ENCODE measurements at places on chromosomes 12 and 14.

- DNase-seq: no peak
These were observed 110.4 kb downstream of the SMOC1 start for GRCh38 chr14:69989622-69990021.

GRCh38 chr14:100784523-100785337 is 41.2 kb upstream of the MEG3 start:
- DNase-seq: no peak

- no peak for DNase-seq
These were observed 7.4 kb downstream of the GTSF1 start for GRCh38 chr12:54465857-54466523.

- DNase-seq: no peak
These were observed 9.9 kb downstream of the STAB2 start for GRCh38 chr12:103596981-103597380.

GRCh38 chr14:65191716-65192115 is 89.4 kb upstream of the MAX start:
- DNase-seq: no peak

DNA sequence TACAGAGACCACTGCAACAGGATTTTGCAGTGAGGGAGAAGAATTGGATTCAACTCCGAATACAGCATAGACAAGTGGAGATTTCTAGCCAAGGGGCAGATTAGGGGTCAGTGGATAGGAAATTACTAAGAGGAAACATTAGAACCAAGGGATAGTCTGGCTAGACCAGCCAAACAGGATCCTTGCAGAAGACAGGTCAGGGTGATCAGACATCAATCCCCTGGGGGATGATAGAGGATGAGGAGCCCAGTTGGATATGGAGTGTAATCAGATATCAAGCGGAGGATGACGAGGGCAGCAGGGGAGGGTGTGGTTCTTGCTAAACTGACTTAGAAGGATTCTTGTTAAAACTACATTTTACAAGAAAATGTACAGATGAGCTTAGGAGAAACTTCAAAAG is 424.4 kb downstream of the DAD1 start:
- DNase-seq: no peak

DNA sequence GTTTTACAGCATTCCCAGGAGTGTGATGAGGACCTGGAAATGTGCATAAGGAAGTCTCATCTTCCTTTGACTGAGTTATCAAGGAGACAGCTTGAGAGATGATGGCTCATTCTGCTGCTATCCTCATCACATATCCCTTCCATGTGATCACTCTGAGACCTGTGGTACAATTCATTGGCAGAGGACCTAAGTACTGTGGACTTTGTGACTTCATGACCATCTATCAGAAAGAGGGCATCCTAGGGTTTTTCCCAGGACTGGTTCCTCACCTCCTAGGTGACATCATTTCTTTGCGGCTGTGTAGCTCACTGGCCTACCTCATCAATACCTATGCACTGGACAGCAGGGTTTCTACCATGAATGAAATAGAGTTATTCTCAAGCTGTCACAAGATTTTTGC is 172.1 kb upstream of the PLEKHG7 start:
- DNase-seq: no peak

- no peak for DNase-seq
These were observed 203.7 kb downstream of the PTPRO start for GRCh38 chr12:15526033-15526432.

- DNase-seq: no peak
These were observed 56.1 kb downstream of the LMNTD1 start for GRCh38 chr12:25497021-25497420.

GRCh38 chr12:90959538-90960139 is 4.7 kb upstream of the CCER1 start:
- DNase-seq: no peak

DNA sequence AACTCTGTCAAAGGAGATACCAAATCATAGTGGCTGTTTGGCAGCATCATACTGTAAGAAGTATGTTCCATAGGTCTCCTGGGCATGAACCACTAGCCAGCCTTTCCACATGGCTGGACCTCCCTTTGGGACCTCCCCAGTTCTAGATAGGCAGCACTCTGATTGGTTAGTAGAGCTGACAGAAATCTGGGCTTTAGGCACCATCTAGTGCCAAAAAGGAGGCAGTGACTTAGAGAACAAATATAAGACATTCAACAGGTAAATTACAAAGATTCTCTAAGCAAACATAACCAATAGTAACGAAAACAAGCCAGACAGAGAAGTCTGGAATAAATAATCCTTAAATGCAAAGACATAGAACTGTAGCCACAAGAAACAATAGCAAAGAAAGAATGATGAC is 148.0 kb upstream of the PDE3A start:
- no peak for DNase-seq

DNA sequence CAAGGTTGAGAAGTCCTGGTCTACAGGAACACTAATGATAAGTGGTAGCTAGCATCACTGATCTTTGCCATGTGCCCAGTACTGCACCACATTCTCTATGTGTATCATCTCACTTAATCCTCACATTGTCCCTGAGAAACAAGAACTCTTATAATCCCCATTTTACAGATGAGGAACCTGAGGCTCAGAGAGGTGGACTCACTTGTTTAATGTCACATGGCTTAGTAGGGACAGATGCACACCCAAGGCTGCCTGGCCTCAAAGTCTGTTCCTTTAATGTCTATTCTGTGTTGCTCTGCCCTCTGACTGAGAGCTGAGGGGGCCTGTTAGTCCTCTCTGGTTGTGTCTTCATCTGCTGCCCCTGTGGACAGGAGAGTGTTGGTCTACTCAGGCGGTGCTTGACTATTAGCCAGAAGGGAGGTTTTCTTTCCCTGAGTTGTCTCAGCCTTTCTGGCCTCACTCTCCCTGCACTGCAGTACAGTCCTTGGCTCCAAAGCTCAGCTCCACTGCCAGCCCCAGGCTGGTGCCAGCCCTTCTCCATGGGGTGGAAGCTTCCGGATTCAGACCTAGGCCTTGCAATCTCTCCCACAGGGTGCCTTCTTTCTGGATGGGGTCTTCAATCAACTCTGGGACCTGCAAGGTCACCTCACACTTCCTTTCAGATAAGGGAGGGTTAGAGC is 4.9 kb upstream of the DYNLL1 start:
- DNase-seq: no peak

DNA sequence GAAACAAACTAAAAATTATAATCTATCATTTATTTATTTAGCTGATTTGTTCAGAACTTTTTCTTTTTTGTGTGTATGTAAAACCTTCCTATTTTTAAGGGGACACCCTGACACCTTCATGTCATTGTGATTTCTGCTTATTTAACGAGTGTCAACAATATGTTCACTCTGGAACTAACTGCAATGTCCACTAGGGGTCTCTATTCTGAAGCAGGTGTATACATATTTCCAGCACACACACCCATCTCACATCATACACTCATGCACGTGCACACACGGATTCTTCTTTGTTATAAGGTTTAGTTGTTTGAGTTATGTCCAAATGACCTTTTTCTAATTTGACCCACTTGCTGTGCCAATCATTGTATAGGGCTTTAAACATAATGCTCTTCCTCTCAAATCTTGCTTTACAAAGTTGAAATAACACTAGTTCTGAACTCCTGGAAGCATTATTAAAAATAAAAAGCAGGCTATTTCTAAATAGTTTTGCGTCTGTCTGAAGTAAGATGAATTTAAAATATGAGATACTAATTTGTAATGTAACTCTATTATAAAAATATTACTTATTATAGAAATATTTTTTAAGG is 15.5 kb downstream of the E2F7 start:
- DNase-seq: no peak

GRCh38 chr12:53324113-53324778 is 2.8 kb upstream of the AAAS start:
- DNase-seq: peak; percentile 62

DNA sequence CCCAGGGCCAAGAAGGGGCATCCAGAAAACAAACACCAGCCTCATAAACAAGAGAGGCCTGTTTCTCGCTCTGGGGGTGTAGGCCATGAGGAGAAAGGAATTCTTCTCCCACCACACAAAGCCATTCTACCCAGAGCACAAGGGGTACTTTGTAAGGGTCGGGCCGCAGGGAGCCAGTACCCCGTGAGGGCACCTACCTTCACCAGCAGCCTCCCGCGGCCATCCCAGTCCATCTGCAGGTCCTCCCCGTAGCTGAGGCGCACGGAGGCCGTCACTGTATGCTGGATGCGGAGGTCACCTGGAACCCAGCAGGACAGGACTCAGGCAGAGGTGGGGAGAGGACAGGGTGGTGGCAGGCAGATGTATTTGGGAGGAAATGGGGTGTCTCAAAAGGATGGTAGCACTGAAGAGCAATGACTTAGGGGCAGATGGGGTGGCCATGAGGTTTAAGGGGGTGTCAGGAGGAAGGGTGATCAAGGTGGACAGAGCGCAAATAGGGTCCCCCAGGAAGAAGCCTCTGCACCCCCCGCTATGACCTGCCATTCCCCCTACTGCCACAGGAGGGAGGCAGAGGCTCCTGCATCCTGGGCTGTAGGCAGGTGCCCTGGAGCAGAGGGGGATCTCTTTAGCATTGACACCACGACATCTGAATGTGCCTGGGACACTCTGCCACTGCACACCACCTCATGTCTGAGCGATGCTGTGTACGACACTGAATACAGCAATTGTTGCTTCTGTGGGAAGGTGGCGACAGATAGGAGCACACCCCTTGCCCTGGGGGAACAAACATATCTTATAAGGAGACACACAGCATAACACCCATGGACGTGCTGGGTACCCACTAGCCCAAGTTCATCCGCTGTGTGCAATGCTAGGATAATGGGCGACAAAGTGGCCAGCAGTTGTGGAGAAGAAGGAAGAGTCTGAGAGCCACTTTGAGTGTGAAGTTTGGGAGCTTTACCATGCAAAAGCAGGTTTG is 61.4 kb downstream of the VWF start:
- DNase-seq: peak; percentile 63

DNA sequence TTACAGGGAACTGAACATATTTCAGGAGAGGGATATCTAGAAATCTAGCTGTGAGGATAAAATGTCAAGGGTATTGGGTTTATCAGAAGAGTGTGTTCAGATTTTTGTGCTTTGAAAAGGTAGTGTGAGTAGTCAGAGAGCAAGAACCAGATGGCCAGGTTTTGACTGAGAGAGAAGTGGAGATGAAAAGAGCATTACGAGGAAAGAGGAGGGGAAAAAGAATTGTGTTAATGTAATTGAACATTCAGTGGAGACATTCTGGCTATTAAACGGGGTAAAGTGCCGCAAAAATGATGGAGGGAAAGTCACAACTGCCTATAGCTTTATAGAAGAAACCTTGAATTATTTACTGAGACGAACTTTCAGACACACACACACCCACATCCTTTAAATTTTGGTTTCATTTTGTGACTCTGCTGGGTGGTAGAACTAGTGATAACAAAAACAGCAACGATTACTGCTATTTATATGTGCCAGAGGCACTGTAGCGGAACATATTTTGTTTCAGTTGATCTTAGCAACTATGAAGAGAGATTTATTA is 213.6 kb downstream of the ERC1 start:
- DNase-seq: no peak
